Activated T-helper 1 cell treated with anti-CD3 and anti-CD28 coated beads, Interleukin-12 subunit alpha, Interleukin-12 subunit beta, Interleukin-2, Interleukin-4 antibody, amounts not matched to agents 30 ng/mL and 10 ng/mL and 1 ng/mL, durations not matched to agents 14 hours and 24 hours and 36 hours (primary cell): ENCODE measurements at places on chromosomes 1 and 21.

DNA sequence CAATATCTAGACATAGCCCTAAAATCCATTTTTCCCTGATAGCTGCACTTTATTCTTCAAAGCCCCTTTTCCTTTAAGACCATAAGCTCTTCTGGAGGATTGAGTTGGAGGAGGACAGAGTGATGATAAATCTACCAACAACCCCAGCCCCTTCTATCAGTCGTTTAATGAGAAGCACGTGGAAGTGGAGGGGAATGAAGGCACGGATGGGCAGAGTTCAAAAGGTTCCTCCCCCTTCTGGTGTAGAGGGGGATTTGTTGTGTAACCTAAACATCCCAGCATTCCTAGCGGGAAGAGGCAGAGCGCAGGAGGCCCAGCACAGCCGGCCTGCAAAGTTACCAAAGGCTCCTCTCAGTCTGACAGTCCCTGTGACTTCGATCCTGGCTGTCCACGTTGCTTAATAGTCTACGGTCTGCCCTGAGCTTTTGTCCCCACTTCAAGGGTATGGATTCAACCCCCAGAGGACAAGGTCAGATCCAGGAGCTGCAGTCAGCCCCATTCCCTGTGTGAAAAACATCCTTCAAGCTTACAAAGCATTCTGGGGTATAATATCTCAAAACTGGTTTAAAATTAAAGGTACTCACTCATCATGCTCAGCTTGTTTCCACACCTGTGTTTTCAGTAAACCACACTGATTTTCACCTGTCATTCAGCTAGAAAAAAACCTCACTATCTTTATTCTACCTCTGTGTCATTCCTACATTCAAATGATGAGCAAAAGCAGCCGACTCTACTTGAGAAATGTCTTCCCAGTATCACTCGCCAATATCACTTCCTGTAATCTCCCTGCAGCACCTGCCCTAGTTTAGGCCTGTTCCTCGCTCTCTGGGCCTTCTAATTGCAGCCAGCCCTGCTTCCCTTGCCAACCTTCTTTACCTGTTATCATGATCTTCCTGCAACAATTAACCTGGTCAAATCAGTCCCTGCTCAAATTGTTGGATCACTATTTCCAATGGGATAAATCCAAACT is 117.9 kb downstream of the PLPP3 start:
- DNase-seq = no peak

DNA sequence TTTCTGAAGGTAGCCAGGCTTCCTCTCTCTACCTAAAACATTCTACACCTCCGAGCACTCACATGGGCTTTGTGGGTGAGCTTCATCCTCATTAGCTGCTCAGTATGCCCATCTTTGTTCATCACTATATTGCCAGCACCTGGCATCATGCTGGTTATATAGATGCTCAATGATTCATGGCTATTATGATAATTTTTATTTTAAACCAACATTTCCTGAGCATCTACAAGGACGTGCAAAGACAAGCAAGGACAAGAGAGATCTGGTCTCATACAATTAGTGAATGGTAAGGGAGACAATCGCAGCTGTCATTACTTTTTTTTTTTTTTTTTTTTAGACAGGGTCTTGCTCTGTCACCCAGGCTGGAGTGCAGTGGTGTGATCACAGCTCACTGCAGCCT is 11.3 kb upstream of the QSOX1 start:
- no peak for DNase-seq

DNA sequence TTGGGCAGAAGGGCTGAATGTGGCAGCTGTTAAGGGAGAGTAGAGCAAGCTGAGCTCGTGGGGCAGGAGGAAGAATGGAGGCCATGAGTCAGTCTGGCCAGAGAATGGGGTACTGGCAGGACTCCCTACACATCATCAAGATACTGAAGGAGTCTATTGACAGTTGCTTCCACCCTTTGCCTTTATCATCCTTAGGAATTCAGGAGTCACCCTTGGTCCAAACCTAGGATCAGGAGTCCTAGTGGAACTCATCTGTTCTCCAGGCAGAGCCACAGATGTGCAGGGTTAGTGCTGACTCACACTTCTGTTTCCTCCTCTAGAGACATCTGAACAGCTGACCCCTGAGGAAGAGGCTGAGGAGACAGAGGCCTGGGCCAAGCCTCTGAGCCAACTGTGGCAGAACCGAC is 18.7 kb upstream of the ST3GAL3 start:
- no peak for DNase-seq

GRCh38 chr1:207996636-207997035 is 85.7 kb upstream of the CD34 start:
- DNase-seq = no peak

DNA sequence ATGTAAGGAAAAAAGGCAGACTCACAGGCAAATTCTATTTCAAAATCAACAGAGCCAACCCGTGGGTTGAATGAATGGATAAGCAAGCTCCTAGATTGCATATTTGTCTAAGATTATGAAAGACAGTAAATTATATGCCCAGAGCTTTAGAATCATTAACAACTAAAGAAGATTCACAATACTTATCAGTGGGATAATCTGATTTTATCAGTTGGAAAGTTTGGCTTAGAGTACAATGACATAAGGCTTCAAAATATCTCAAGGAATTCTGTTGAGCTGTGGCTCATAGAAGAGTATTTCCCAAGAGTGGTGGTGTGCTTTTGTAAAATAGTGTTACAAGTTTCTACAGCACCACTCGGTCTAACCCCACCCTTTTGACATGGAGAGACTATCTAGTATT is 85.5 kb downstream of the ADAMTS1 start:
- no peak for DNase-seq

DNA sequence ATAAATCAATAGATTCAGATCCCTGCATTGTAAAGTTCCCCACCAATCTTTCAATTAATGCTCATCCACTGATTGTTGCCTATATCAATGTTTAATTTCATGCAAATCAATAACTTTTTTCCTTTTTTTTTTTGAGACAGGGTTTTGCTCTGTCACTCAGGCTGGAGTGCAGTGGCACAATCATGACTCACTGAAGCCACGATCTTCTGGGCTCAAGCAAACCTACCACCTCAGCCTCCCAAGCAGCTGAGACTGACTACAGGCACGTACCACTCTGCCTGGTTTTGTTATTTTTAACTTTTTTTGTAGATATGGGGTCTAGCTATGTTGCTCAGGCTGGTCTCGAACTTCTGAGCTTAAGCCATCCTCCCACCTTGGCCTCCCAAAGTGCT is 25.7 kb downstream of the DIO1 start:
- DNase-seq = no peak

GRCh38 chr1:178959543-178960460 is 65.9 kb upstream of the FAM20B start:
- no peak for DNase-seq

DNA sequence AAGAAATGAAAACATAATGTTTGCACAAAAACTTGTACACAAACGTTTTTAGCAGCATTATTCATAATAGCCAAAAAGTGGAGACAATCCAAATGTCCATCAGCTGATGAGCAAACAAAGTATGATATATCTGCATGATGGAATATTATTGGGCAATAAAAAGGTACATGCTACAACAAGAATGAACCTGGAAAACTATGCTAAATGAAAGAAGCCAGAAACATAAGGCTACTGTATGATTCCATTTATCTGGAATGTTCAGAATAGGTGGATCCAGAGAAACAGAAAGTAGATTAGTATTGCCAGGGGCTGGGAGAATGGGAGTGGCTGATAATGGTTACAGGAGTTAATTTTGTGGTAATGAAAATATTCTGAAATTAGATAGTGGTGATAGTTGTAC is 19.0 kb downstream of the FBXO28 start:
- no peak for DNase-seq

DNA sequence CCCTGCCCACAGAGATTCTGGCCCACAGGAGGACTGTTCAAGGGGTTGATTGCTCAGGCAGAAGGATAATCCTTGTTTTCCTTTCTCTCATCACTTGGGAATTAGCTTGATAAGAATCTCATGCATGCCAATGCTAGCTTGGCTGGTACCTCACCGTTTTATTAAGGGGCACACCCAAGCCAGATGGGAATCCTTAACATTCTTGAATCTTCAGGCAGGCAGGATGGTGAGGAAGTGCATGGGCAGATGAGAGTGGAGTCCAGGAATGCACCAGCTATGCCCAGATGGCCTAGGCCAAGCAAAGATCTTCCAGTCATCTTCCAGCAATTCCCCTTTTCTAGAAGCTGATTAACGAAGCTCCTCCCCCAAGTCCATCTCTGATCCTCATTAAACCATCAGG is 4.1 kb upstream of the LCE7A start:
- DNase-seq = no peak

DNA sequence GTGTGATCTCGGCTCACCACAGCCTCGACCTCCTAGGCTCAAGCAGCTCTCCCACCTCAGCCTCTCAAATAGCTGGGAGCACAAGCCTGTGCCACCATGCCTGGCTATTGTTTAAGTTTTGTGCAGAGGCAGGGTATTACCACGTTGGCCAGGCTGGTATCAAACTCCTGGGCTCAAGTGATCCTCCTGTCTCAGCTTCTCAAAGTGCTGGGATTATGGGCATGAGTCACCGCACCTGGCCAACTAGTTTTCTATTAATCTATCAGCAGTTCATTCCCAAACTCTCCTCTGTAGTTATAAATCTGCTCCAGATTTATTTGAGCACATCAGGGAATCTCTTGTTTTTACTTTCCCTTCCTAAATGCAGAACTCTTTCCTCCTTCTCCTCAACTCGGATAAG is 443.8 kb downstream of the PRDM2 start:
- DNase-seq = no peak

- DNase-seq = no peak
Measured at GRCh38 chr21:29436143-29436542, 137.4 kb downstream of the BACH1 start.

DNA sequence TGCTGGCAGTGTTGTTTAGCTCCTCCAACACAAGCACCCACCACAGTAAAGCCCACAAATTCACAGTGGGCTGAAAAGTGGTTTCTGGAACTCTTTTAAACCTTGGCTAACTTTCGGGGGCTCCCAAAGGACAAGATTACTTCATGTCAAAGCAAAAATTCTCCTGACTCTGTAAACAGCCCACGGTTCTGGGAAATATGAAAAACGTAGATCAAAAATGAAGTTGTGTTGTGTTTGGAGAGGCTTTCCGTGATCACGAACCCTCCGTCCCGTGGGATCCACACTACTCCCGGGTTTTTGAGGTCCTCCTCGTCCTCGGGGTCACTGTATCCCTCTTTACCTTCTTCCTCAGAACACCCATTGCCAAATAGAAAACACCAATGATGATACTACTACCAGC is 159.0 kb upstream of the RUNX1 start:
- no peak for DNase-seq

DNA sequence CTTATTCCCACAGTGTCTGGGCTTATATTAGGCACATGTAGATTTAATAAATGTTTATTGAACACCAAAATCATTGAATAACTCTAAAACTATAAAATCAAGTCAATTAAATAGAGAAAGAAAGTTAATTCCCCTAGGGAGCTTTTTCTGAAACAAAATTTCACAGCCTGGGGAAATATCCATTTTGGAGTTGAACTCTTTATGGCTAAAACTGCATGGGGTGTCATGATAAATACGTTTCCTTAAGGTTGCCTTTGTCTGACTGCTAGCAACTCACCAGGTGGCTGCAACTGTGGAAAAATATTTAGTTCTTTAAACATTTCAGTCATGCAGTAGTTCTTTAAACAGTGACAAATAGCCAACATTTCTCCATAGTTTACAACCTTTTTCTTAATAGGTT is 496.1 kb downstream of the LRRIQ3 start:
- DNase-seq = no peak

GRCh38 chr1:222096883-222097282 is 355.0 kb upstream of the DUSP10 start:
- DNase-seq = no peak

DNA sequence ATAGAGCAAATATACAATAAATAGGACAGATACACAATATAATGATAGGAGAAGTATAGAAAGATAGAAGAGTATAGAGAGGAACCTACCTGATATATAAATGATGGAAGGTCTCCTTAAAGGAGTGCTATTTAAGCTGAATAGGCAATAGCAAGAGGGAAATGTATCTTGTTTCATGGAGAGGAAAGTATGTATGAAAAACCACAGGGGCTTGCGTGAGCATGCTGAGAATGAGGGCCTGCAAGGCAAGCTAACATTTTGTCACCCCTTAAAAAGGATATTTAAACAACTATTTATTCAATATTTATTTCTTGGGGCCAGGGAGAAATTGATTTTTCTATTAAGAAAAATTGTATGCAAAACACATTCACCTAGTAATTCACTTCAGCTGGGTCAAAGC is 150.9 kb upstream of the ZRANB2 start:
- no peak for DNase-seq
